ENCODE measurements at places on chromosomes 11 and 22.

- peak; percentile 45 for DNase-seq
Measured at GRCh38 chr22:38233427-38233826, 31.6 kb downstream of the MAFF start.

DNA sequence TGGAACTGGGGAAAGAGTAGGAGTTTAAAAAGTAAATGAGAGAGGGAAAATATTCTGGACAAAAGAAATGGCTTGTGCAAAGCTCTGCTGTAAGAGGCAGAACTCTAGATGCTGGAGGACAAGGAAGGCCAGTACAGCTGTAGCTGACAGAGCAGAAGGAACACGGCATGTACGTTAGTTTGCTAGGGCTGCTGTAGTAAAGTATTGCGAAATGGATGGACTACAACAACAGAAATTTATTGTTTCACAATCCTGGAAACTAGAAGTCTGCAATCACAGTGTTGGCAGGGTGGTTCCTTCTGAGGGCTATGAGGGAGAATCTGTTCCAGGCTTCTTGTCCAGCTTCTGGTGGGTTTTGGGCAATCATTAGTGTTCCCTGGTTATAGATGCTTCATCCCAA, 454.4 kb downstream of the NTM start:
- DNase-seq: peak; percentile 17

DNA sequence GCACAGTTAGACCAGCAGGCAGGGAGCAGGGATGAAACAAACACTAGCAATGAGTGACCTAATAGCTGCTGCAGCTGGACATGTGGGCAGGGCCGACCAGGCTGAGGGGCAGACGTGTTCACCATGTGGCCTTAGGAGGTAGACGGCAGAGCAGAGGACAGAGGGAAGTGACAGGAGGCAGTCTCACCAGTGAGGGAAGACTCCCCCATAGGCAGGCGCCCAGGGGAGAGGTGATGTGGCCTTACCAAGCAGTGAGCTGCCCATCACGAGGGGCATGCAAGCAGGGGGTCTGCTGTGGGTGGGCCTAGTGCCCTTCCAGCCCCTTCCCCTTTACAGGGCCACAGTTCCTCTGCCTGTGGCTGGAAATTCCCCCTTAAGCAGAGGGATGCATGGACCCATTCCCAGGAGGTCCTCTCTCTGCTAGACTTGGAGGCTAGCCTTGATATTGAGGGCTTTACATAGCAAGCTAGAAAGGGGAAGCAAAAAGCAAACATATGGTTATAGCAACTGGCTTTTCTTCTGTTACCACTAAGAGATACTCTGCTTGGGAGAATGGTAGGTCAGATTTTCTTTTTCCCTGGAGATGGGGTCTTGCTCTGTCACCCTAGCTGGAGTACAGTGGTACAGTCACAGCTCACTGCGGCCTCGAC, 67.6 kb downstream of the MPPED1 start:
- no peak for DNase-seq

DNA sequence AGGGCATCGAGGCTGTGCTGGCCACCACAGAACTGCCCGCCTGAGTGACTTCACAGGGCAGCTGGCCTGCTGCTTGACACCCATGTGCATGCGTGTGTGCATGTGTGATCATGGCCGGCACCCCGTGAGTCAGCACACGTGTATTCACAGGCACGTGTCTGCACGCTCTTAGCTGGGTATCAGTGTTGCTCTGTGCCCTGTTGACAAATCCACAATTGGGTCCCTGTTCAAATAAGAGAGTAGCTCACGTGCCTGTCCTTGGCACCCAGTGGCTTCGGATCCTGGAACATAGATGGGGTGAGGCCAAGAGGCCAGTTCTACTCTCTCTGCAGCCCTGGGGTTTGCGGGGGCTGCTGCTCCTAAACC, 14.0 kb downstream of the B3GAT1 start:
- DNase-seq: no peak

- DNase-seq: no peak
Measured at GRCh38 chr22:29224121-29224858, 18.6 kb downstream of the EMID1 start.

DNA sequence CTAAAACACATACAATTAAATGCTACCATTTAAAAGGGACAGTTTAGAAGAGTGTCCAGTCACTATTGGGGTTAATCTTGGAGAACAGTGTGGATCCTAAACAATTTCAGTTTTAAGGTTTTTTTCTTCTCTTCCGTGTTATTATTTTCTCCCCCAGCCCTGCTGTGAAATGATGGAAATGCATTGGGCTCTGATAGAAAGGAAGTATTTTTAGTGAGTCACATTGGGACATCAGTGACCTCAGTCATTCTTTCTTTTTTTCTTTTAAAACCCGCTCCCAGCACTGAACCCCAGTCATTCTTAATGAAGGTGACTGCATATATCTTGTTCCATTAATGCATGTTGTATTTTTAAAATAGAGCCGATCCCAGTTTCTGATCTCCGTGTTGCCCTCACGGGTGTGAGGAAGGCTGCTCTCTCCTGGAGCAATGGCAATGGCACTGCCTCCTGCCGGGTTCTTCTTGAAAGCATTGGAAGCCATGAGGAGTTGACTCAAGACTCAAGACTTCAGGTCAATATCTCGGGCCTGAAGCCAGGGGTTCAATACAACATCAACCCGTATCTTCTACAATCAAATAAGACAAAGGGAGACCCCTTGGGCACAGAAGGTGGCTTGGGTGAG, 93.2 kb upstream of the OR4B1 start:
- DNase-seq: no peak

DNA sequence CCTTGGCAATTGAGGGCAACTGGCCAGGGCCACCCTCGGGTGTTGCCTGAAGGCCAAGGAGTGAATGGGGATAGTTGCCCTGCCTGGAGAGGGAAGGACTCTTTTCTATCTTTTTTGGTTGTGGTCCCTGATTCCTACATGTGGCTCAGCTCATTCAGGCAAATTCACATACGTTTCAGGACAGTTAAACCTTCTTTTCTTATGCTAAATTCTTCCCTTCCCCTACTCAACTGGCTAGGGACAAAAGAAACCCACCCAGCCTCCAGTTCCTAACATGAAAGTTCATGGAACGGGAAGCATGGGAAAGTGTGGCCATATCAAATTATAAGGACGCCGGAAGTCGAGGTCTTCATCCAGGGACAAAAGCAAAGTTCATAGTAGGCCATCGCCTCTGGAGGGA, 26.3 kb upstream of the APLNR start:
- DNase-seq: no peak

DNA sequence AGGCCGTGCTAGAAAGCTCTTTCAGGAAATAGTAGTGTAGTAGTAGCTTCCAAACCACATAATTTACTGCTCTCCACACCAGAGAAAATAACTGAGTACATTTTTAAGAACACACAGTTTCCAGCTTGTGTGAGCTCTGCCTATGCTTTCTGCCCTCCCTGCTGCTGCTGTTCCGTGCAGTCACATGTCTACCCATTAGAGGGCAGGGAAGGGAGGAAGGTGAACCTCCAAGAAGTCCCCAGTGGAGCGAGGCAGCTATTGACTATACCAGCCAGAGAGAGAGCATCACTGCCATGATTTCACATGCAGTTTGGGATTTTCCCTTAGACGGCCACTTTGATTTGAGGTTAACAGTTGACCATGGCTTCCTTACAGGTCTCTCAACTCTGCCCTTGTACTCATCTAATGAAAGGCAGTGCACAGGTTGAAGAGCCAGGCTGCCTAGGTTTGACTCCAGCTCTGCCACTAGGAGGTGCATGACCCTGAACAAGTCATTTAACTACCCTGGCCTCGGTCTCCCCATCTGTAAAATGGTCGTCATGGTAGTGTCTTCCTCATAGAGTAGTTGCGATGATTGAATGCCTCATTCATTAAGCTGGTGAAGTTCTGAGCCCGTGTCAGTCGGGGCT, 19.7 kb upstream of the CTTN start:
- DNase-seq: no peak

DNA sequence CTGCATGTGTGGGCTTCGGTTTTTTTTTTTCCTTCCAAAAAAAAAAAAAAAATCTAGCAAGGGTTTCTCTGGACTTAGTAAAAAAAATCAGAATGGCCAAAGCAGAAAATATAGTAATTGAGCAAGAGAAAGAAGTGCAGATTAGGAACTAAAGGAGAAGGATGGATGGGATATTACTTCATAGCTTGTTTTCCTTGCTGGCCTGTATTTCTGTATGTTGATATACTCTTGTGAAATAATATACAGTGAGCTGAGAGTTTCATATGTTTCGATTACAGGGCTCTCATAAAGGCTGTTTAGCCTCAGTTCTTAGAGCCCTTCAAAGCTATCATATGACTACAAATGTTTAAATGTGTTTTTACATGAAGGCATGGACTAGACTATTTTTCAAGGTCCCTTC, 34.3 kb upstream of the NFRKB start:
- DNase-seq: no peak

GRCh38 chr11:16239141-16240105, 116.9 kb downstream of the SOX6 start:
- peak; percentile 58 for DNase-seq

DNA sequence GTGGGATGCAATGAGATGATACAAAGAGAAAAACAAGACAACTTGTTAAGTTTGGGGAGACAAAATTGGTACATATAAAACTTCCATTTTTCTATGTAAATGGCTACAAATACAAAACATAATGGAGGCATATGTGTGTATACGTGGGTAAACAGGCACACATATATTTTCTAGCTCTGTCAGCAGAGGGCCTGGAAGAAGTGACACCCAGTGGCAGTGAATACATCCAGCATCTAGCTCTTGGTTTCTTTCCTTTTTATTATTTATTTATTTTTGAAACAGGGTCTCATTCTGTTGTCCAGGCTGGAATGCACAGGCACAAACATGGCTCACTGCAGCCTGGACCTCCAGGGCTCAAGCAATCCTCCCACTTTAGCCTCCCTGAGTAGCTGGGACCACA, 5.0 kb upstream of the RASL10A start:
- no peak for DNase-seq

DNA sequence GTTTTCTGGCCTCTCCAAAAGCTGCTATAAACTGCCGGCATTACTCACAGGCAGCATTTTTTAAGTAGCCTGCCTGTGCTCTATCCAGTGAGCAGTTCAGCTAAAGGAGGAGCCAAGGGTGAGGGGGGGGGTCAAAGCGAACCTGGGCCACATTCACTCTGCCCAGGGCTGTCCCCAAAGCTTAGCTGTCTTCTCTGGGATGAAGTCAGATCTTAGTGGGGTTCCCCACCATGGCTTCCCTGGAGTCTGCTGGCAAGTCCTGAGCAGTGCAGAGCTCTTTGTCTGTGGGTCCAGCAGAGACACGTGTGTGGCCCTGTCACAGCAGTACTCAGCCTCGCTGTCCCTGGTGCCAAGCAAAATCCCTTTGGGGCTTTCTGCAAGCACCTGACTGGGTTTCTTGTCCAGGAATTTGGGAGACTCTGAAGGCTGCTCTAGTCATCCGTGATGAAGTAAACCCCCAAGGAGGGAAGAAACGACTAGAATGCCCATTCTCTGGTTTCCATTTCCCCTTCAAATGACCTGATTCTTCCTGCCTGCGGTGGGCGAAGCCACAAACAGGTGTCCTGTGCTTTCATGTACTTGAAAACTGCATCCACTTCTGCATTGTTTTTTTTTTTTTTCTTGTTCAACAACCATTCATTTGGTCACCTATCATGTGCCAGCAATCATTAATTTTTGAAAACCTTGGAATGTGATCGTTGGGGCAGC, 2.6 kb downstream of the KCNJ5 start:
- DNase-seq: no peak

- DNase-seq: peak; percentile 70
Measured at GRCh38 chr11:93541884-93542810, 1.0 kb downstream of the SMCO4 start.

GRCh38 chr11:91308069-91308468, 916.5 kb upstream of the FAT3 start:
- DNase-seq: no peak

DNA sequence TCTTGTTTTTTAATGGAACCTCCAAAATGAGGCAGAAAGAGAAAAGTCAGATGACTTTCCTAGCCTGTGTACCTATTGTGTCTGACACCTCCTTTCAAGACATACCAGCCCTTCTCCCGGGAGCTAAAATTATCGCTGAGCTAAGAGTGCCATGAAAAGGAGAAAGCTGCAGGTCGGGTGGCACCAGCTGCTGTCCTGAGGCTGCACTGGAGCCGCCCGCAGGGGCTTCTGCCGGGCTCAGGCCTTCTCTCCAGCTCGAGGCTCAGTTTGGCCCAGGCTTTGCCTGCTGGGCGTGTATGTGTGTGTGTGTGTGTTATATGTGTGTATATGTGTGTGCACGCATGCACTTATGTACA, 27.7 kb upstream of the RAB1B start:
- no peak for DNase-seq

GRCh38 chr11:64604458-64605243, 13.6 kb downstream of the SLC22A12 start:
- no peak for DNase-seq

DNA sequence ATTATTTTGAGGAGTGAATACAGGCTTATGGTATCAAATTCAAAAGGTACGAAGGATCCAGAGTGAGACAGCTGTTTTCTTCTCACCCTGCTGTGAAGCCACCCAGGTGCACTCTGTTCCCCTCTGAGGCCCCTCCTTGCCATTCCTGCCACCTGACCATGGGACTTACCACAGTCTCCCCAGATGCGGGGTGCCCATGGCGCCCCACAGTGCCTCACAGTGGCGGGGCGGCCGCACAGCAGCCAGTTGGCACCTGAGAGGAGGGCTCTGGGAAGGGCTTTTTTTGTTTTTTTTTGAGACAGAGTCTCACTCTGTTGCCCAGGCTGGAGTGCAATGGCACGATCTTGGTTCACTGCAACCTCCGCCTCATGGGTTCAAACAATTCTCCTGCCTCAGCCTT, 151.7 kb downstream of the CEP164 start:
- no peak for DNase-seq

GRCh38 chr11:73670808-73671207, 24.4 kb downstream of the PLEKHB1 start:
- DNase-seq: no peak

GRCh38 chr22:37263966-37264887, 18.1 kb upstream of the CYTH4 start:
- DNase-seq: no peak

- no peak for DNase-seq
Measured at GRCh38 chr11:110434952-110435779, 5.4 kb downstream of the FDX1 start.

- DNase-seq: no peak
Measured at GRCh38 chr11:1338201-1339065, 29.0 kb upstream of the TOLLIP start.

- DNase-seq: no peak
Measured at GRCh38 chr22:28962042-28962554, 78.7 kb downstream of the ZNRF3 start.

- no peak for DNase-seq
Measured at GRCh38 chr22:47822422-47822821, 1060.0 kb downstream of the TBC1D22A start.

- DNase-seq: peak; percentile 56
Measured at GRCh38 chr22:46303347-46303965, 6.8 kb downstream of the GTSE1 start.

- no peak for DNase-seq
Measured at GRCh38 chr11:43788421-43788820, 92.2 kb upstream of the ALKBH3 start.

- DNase-seq: no peak
Measured at GRCh38 chr11:76604081-76604625, 66.4 kb downstream of the LRRC32 start.

DNA sequence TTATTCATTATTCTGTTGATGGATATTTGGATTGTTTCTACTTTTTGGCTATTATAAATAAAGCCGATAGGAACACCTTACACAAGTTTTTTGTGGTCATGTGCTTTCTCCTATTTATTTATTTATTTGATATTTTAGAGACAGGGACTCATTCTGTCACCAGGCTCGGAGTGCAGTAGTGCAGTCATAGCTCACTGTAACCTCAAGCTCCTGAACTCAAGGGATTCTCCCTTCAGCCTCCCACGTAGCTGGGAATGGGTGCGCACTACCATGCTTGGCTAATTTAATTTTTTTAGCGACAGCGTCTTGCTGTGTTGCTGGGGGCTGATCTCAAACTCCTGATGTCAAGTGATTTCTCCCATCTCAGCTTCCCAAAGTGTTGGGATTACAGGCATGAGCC, 135.1 kb downstream of the UVRAG start:
- DNase-seq: no peak
